ENCODE measurements at places on chromosomes 4 and X.

GRCh38 chr4:7716010-7716721 is 223.5 kb downstream of the AFAP1 start:
- no peak for DNase-seq

DNA sequence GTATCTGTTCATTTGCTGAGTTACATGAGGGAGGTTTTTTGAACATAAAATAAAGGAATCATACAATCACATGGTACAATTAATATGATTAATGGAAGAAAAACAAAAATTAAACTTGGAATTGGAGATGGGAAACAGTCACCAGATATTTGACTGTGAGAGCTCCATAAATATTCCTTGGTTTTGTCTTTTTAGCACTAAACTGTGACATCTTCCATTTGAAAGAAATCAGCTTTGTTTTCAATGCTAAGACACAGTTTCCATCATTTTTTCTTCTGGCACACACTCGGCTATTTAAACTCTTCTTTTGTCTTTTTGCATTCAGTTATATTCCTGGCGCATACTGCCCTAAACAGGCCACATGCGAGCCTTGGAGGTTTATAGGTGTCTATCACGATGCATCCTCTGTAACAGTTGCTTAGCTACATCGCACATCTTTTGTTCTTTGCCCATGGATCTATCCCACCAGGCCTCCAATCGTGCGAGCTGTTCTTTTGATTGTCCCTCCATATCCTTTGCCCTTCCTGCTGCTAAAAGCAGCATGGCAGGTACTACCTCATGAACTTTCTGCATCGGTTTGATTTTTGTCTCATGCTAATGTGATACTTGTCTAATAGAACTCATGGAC is 158.3 kb downstream of the LDB2 start:
- no peak for DNase-seq

DNA sequence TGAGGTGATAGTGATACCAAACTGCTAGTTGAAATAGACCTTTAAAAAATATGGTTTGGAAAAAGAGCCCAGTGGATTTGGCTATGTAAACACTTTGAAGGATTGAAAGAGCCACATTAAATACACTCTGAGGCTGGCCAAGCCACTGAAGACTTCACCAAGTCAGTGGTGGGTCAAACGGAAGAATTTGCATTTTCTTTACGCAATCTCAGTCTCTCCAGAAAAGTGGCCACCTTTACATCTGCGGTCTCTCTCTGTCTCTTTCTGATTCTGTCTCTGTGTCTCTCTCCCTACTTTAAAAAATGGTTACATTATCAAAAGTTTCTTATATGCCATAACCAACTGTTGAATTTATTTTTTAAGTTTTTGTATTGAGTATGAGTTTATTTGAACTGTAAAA is 651.2 kb upstream of the PITX2 start:
- DNase-seq = no peak

- DNase-seq = no peak
Observed at GRCh38 chr4:122150931-122151330, 1.2 kb upstream of the BLTP1 start.

DNA sequence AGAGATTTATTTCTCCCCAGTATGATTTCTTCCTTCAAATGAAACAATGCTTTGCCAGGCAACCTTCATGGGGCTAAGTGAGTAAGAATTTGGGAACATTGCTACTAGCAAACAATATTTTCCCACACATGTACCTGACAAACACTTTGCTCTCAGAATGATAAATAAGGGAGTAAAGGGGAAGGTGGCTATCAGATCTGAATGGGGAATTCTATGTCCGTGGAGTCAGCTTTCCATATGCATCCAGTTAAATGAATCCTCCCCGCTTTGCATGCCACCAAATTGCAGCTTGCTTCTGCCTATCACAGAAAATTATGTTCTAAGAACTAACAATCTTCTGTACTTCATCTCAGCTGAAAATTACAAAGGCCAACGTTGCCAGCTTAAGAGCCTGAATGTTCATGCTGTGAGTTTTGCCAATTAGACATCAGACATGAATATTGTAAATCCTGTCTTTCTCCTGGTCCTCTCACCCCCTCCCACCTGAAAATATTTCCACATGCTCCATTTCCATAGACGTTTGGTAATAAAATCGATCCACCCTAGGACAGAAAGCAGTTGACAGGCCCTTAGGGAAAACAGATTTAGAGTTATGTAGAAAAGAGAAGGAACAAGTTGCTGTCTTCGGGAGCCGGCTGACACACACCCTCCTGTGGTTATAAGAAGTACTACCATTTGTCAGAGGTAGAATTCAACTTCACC is 6.3 kb downstream of the MEPE start:
- DNase-seq = peak; percentile 30

GRCh38 chr4:86935566-86935852 is 698 bp downstream of the AFF1 start:
- no peak for DNase-seq

GRCh38 chrX:136047969-136048368 is 62.7 kb downstream of the SLC9A6 start:
- DNase-seq = no peak

DNA sequence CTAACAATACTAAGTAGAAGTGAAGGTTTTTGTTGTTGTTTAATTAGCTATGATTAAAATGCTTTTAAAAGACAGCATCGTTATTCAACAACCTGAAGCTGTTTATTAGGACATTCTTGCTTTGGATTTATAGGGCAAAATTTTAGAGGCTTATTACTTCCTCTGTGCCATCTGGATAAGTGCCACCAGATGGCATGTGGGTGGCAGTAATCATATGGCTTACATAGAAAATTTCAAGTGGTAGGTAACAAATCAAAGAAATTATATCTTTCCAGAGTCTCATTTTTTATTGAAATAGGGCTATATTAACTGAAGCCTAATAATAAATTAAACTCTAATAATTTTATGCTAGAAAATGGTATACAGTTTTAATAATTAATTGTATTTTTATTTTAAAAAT is 83.3 kb upstream of the HTR2C start:
- DNase-seq = no peak

DNA sequence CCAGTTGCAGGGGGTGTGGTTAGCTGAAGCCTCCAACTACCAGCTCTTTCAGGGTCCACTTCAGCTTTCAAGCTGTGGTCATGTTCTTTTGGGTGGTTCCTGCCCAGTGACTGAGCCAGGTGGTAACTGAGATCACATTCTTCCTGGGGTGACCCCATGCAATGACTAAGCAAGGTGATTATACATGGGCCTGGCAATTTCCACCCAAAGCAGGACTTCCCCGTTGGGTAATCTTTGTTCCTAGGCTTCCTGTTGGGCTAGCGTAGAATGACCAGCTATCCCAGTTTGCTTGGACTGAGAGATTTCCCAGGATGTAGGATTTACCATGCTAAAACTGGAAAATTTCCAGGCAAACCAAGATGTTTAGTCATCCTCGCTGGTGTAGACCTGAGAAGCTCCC is 18.4 kb upstream of the MAGEB17 start:
- no peak for DNase-seq

All from ACHN (cell line).